ENCODE measurements at places on chromosomes 1 and 21.

- DNase-seq, result no peak
Measured at GRCh38 chr1:174225499-174226204, 66.3 kb downstream of the RABGAP1L start.

GRCh38 chr1:39979654-39980053, 24.7 kb downstream of the MFSD2A start:
- no peak for DNase-seq

- DNase-seq, result peak; percentile 90
Measured at GRCh38 chr1:109493805-109494539, at the start of gene CYB561D1. TSS of gene CYB561D1 (plus strand) at chr1:109494094. CDS start at chr1:109494140, 46 bp downstream.

DNA sequence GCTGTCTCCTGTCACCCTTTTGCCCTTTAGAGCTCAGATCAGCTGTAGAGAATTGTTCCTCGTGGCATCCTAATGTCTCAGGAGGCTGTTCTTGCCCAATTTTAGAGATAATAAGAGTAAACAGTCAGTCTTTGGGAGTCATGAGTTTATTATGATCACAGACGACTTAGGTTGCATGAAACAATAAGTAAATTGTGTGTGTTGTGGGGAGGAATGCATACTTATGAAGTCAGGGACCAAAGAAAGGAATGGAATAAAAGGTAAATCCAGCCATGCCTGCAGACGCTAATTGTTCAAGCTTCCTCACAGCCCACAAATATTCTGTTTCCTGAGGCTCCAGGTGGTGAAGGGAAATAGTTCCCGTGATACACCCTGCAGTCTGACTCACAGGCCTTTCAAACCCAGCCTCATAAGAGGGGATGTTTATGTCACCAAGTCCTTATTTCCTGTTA, 897 bp downstream of the EPHX4 start:
- peak; percentile 17 for DNase-seq

DNA sequence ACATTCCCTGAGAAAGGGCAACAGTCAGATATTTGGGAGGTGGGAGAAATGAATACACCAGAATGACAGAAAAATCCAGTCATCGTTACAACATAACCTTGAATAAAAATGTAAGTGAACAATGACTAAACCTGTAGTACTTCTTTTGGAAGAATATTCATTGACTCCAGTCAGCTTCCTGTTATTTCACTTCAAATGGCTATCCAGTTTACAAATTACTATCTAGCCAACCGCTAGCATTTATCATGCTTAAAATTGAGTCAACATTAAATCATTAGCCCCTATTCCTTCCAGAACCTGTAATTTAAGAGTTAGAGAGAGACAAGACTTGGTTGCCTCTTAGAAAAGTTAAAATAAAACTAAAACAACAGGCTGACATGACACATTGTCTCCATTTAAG, 33.6 kb downstream of the WLS start:
- no peak for DNase-seq

GRCh38 chr1:40381268-40382107, 8.0 kb downstream of the SMAP2 start:
- peak; percentile 73 for DNase-seq

DNA sequence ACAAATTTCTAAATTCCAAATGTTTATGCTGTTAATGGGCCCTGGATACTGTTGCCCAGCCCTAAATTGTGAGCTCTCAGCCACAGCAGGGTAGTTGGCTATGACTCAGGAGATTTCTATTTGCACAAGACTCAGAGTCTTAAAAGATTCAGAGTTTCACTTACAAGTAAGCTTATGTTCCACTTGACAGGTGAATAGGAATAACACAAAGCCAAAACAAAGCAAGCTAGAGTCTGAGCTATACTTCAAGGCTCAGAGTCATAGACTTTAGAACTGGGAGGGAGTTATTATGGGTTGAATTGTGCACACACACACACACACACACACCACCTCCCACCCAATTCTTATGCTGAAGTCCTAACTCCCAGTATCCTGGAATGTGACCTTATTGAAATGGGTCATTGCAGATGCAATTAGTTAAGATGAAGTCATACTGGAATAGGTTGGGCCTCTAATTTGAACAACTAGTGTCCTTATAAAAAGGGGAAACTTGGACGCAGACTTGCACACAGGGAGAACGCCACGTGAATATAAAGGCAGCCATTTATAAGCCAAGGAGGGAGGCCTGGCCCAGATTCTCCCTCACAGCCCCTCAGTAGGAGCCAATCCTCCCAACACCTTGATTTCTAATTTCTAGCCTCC, 30.2 kb downstream of the PRDX6 start:
- no peak for DNase-seq

DNA sequence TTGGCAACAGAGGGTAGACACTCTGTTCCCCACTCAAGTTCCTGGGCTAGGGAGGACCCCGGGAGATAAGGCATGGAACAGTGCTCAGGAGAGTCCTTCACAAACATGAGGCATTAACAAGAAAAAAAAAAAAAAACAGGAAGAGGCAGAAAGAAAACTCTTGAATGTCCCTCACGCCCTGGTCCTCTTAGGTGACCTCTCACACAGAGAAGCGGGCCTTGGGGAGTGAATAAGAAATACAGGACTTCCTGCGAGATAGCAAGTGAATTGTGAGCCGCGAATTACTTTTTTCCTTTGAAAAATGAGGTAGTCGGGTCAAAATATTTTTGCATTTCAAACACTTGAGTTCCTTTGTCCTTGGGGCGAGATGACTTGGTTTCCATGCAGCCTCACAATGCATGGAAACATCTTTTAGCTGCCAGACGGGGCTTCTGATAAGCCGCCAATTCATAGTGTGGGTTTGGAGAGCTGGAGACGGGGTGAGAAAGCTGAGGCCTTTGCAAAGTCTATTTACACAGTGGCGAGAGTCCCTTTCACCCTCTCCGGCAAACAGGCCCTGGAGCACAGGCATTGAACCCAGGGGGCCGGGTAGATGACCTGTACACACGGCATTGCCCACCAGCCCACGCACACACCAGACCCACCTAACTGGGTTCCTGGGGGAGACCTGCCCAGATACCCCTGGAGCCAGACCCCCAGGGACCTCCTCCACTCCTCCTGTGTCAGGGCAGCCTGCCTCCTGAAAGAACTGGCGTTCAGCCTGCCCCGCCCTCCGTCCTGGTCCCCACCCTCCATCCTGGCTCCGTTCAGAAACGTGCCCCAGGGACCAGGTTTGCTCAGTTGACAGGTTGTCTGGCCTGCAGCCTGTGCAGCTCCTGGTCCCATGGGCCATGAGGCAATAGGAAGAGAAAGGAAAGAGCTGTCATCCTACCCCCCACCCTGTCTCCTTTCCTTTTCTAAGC, 192.3 kb downstream of the PRDM16 start:
- no peak for DNase-seq

DNA sequence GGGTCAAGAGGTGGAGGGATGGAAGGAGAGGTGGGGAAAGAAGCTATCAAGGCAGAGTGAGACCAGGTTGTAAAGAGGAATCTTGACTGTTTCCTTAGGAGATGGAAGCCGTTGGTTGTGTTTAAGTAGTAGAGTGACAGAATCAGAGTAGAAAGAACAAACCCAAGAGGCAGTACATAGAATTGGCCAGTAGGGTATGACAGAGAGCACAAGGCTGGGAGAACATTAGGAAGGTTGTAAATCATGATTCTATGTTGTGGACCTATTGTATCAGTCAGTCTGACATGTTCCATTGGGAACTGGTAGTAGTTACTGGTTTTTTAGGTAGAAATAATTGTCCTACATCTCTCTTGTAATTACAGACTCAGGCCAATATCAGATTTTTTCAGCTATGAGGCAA, 486.9 kb upstream of the USP24 start:
- DNase-seq, result peak; percentile 8

GRCh38 chr1:239785576-239785975, 306.1 kb upstream of the FMN2 start:
- DNase-seq, result no peak

All from activated CD4-positive, alpha-beta T cell treated with anti-CD3 and anti-CD28 coated beads, Interleukin-2, amount 50 U/mL, for 16 hours (primary cell).